ENCODE measurements at places on chromosomes 1 and 21.

- peak; percentile 9 for DNase-seq
Observed at GRCh38 chr1:201888282-201889089, at the start of gene SHISA4. TSS of gene SHISA4 (plus strand) at chr1:201888898. CDS start at chr1:201888995, 97 bp downstream.

- DNase-seq = no peak
Observed at GRCh38 chr1:79207331-79207730, 200.8 kb upstream of the ADGRL4 start.

DNA sequence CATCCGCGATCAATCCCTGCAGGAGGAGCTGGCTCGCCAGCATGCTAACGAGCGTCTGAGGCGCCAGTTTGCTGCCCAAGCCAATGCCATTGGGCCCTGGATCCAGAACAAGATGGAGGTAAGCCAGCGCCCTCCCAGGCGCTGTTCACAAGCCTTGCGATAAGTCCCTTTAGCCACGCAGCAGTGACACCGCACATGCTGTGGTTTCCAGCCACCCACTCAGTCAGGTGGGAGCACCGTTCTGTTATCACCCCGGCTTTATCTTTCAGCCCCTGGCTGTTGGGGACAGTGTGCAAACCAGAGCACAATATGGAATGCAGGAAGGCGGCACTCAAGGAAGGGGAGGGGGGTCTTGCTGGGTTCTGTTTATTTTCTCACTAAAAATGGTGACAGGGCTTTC is 41.1 kb upstream of the MTR start:
- no peak for DNase-seq

DNA sequence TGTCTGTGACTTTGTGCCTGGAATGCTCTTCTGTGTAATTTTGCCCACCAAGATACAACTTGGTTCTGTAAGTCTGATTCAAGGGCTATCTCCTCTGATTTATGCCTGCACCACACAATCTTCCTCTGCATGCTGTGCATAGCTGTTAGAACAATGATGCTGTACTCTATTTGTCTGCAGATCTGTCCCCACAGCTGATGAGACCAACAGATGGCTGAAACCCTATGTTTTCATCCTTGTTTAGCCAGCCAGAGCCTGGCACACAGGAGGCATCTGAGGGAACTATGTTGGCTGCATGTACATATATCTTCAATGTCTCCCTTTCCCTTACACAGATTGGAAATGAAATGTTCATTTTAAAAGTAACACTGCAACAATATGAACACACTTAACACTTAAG is 58.0 kb upstream of the ABCA4 start:
- no peak for DNase-seq

DNA sequence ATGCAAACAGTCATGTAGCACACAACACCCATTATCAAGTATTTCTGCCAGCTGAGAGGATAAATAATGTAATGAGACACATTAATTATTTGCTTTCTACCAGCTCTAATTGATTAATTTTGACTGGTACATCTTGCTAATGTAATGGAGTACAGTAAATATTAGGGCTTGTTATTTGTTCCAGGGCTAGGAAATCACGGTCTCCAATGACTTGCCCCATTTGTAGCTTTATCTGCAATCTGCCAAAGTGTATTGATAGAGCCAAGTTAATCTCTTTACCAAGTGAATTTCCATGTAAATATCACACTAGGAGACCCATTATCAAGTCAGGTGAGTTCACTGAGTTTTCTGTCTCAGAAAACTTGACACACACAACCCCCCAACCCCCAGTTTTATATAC is 55.1 kb downstream of the RGS13 start:
- DNase-seq = no peak

DNA sequence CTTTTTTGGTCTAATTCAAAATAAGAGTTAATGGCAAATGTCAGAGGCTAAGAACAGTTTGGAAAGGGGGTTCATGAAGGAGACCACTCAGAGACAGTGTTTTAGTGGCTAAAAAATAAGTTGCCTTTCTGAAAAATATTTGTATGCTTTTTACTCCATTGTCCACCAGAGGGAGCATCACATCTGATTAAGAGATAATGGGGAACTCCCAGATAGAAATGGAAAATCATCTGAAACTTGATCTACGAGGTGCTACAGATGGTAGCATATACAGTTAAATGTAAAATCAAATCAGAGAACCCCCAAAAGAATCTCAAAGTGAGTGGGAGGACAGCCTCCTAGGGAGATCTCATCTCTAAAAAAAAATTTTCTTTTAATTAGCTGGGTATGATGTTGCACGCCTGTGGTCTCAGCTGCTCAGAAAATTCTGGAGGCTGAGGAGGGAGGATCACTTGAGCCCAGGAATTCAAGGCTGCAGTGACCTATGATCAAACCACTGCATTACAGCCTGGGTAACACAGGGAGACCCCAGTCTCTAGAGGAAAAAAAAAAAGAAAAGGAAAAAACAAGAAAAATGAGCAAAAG is 9.7 kb downstream of the SMYD3 start:
- no peak for DNase-seq

DNA sequence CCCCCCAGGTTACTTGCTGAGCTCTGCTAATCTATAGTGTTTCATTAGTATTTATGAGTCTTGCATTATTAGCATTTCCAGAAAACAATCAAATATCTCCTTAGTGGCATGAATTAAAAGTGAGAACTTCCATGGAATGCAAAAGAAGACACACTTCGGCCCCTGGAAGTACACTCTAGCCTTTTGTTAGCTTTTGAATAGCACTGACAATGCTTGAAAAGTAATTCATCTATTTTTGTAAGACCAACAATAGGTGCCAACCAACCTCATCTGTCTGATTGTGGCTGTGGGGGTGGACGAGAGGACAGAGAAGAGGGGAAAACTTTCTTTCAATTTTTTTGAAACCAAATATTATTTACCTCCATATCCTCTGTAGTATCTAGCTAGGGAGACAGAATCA is 27.8 kb downstream of the KIAA0040 start:
- DNase-seq = no peak

- DNase-seq = no peak
Observed at GRCh38 chr1:180789460-180789859, 123.2 kb upstream of the KIAA1614 start.

GRCh38 chr1:166273618-166274017 is 106.8 kb upstream of the FAM78B start:
- no peak for DNase-seq

DNA sequence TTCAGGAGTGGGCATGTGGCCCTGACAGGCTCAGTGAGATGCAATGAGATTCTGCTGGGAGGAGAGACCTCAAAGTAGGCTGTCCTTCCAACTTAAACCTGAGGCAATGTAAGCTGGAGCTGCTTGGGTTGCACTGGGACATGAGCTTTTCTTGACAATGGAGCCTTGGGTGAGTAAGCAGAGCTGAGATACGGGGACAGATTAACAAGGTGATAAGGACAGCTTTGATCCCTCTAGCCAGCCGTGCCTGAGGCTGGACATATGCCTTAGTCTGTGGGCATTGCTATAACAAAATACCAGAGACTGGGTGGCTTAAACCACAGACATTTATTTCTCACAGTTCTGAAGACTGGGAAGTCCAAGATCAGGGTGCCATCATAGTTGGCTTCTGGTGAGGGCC is 18.3 kb upstream of the NGF start:
- DNase-seq = no peak

- DNase-seq = no peak
Observed at GRCh38 chr1:59293849-59294248, 3.0 kb upstream of the FGGY start.

GRCh38 chr1:225343618-225344017 is 84.2 kb downstream of the LBR start:
- no peak for DNase-seq
